ENCODE measurements at places on chromosomes 7 and 10. TPM values are rescaled to one million over a fixed set of nuclear protein-coding genes. Genes with fewer than 3 reads are reported as not detected.
A peak's percentile ranks its signal among the peaks of the same experiment; 100 is the strongest.

GRCh38 chr7:148982654-148983199 is 45.6 kb downstream of the PDIA4 start:
- peak overlapping the region; percentile 90 for H3K4me3 ChIP-seq
- no peaks in the 10 kb centered on the region for H3K4me1 ChIP-seq
- no peak for DNase-seq
- H3K27me3 ChIP-seq = no peaks in the 10 kb centered on the region
- no peak overlapping the region for H3K27ac ChIP-seq

- no peaks in the 10 kb centered on the region for H3K27me3 ChIP-seq
- no peak overlapping the region for H3K4me3 ChIP-seq
- no peak overlapping the region for H3K27ac ChIP-seq
- DNase-seq = no peak
Observed at GRCh38 chr7:80319461-80319860, 184.8 kb downstream of the GNAI1 start.

DNA sequence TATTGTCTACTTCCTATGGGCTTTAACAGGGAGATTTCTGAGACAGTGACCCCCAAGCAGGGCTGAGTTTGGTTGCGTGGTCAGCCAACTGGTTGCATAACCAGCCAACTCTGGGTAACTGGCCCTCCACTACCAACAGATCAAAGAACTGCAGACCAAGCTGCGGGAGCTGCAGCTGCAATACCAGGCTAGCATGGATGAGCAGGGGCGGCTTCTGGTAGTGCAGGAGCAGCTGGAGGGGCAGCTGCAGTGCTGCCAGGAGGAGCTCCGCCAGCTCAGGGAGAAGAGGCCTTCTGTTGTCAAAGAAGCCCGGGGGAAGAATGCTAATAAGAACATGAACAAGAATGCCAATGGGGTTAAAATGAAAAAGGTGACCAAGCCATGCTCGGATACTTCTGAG is 15.7 kb upstream of the FLNC start:
- no peak for DNase-seq
- H3K4me3 ChIP-seq = no peak overlapping the region
- H3K36me3 ChIP-seq = peaks cover 30% of the 10 kb centered on the region
- no peak overlapping the region for H3K27ac ChIP-seq

DNA sequence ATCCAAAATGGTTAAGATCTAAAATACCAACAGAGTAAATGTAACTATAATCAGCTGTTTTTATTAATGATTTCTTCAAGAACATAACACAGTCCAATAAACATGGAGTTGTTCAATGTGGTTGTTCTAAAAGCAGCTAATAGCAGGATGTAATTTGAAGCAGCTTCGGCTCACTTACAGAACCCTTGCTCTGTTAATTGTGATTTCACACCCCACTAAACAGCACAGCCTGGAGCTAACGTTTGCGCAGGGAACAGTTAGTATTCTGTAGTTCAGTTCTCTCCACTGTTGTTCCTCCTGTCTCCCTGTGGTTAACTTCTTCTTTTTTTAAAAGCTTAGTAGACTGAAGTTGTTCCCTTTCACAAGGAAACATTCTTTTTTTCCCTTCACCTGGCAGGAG is 104.0 kb downstream of the GRM3 start:
- no peak overlapping the region for H3K4me3 ChIP-seq
- no peaks in the 10 kb centered on the region for H3K36me3 ChIP-seq
- H3K4me1 ChIP-seq = peaks cover 3% of the 10 kb centered on the region
- no peak for DNase-seq
- no peaks in the 10 kb centered on the region for H3K27me3 ChIP-seq

- H3K4me1 ChIP-seq = no peaks in the 10 kb centered on the region
- H3K27me3 ChIP-seq = no peaks in the 10 kb centered on the region
- no peak overlapping the region for H3K27ac ChIP-seq
Observed at GRCh38 chr7:156474241-156474743, 166.3 kb upstream of the RNF32 start.

Gene CCL24
- total RNA-seq = not detected

DNA sequence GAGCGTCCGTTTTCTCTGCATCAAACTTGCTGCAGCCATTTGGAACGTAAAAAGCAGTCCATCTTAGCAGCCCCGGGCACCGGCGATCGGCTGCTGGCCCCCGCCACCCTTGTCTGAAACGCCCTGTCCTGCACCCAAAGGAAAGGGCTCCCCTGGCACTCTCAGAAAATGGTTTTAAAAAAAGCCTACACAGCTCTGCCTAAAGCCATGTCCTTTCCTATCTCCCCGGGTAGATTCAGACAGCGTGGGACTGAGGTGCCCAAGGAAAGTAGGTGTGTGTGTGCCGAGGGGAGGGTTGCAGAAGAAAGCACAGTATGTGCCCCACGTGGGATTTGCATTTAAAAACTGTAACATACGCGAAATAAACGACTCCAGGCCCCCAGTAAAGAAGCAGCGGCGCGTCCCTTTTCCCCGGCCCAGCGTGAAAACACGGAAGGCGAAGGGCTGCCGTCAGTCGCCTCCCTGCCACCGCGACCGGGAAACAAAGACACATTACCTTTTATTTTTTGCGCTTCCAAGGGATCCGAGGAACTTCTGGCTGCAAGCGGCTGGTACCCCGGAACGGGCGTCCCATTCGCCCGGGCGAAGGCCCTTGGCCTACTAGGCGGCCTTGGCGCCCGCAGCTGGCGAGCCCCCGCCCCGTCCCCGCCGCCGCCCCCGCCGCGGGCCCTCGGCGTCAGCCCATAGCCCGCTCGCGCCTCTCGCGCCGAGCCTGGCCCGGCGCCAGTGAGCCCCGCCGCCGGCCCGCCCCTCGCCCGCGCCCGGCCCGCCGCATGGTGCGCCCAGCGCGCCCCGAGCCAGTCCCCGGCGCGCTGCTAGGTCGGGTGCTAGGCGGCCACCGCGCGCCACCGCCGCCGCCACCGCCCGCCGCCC is 304.6 kb downstream of the PRPF18 start:
- peak overlapping the region; percentile 92 for H3K4me3 ChIP-seq
- peaks cover 15% of the 10 kb centered on the region for H3K27me3 ChIP-seq
- H3K4me1 ChIP-seq = peaks cover 9% of the 10 kb centered on the region

DNA sequence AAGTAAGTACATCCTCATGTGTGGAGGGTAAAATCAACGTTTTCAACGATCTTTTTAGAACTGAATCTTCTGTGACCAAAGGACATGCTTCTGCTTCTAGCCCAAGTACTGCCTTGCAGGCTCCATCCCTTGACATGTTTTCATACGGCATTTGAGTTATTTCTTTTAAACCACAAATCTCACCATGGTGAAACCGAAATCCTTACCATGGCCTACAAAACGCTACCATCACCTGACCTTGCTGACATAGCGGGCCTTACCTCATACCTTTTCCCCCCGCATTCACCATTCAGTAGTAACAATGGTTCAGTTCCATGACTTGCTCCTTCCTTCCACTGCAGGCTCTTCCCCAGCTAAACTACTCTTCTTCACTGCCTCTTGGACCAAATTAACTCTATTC is 3.5 kb downstream of the RNF216 start:
- H3K27me3 ChIP-seq = no peaks in the 10 kb centered on the region
- no peak overlapping the region for H3K27ac ChIP-seq
- DNase-seq = no peak
- H3K4me1 ChIP-seq = no peaks in the 10 kb centered on the region
- H3K4me3 ChIP-seq = no peak overlapping the region

GRCh38 chr7:131139462-131139861 is 188.2 kb upstream of the MKLN1 start:
- no peak for DNase-seq
- no peaks in the 10 kb centered on the region for H3K36me3 ChIP-seq
- no peaks in the 10 kb centered on the region for H3K4me1 ChIP-seq
- H3K27me3 ChIP-seq = no peaks in the 10 kb centered on the region
- no peak overlapping the region for H3K4me3 ChIP-seq

DNA sequence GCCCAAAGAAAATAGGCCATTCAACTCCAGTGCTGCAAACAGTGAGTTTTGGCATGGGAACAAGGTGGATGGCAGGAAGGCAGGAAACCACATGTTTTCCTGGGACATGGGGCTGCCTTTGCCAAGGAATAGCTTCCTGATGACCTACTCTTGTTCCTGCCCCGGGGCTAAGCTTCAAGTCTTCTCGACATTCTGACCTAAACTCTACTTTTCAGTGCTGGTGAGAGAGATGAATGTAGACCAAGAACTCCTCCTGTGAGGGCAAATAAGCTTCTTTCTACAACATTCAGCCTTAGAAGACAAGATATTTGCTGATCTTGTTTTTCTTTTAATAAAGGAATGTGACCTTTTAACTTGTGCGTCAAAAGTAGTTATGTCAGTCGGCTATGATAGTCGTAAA is 199.0 kb downstream of the GPR37 start:
- H3K4me1 ChIP-seq = no peaks in the 10 kb centered on the region
- H3K27ac ChIP-seq = no peak overlapping the region
- no peaks in the 10 kb centered on the region for H3K27me3 ChIP-seq
- no peak overlapping the region for H3K4me3 ChIP-seq
- no peaks in the 10 kb centered on the region for H3K36me3 ChIP-seq

DNA sequence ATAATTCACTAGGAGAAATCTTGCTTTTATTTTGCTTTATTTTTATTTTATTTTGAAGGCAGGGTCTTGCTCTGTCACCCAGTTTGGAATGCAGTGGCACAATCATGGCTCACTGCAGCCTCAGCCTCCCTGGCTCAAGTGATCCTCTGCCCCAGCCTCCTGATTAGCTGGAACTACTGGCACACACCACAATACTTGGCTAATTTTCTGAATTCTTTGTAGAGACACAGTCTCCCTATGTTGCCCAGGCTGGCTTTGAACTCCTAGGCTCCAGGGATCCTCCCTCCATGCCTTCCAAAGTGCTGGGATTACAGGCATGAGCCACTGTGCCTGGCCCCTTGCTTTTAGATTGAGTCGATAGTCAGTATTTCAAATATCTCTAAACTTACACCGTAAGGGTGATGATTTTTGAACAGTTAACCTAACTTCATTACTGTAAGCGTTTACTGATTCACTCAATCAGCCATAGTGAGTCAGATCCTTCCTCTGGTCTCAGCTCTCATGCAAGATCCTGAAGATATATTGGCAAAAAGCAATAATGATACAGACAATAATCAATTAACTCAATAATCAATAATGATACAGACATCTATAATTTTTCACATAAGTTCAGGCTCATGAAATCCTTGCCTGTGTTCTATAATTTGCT is 239.5 kb downstream of the KIAA1217 start:
- peaks cover 6% of the 10 kb centered on the region for H3K4me1 ChIP-seq
- no peak overlapping the region for H3K4me3 ChIP-seq
- no peak overlapping the region for H3K27ac ChIP-seq

Gene CYP2C19
- not detected for total RNA-seq

DNA sequence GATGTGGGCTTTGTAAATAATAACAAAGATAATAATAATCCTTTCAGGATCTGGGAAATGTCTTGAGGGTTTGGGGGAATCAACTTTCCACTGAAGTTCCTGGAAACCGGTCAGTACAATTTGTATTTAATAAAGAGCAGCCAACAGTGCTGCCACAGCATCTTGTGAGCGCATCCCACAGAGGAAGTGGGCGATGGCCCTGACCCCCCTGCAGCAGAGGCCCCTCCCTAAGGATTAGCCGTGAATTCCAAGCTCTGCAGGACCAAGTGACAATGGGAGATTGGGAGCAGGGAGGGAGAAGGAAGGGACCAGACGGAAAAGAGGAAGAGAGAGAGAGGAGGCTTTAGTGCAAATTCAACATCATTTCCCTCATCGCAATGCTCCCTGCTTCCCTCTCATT is 349.2 kb downstream of the RNLS start:
- no peaks in the 10 kb centered on the region for H3K27me3 ChIP-seq
- H3K27ac ChIP-seq = no peak overlapping the region
- DNase-seq = no peak
- H3K4me3 ChIP-seq = no peak overlapping the region
- H3K4me1 ChIP-seq = peaks cover 3% of the 10 kb centered on the region
- no peaks in the 10 kb centered on the region for H3K36me3 ChIP-seq

DNA sequence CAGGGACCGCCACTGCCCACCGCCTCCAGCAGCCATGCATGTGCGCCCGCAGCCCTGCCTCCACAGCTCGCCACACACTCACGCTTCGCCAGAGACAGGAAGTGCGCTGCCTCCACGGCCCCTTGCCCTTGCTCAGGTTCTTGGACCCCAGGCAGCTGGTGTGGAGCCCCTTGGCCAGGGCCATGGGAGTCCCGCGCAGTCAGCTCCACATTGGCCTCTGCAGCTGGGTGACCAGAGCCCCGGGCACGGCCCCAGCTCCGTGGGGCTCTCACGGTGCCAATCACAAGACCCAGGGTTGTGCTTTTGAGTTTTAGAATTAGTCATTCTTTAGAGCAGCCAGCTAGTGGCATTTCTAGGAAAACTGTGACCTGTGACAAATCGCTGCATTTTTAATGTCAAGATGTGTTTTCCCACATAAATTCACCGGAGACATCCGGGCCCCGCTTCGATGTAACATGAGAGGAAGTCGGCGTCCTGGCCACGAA is 4.3 kb upstream of the UTF1 start:
- peaks cover 13% of the 10 kb centered on the region for H3K4me1 ChIP-seq
- no peak overlapping the region for H3K27ac ChIP-seq
- no peaks in the 10 kb centered on the region for H3K36me3 ChIP-seq
- peaks cover 21% of the 10 kb centered on the region for H3K27me3 ChIP-seq
- H3K4me3 ChIP-seq = no peak overlapping the region
- DNase-seq = no peak

DNA sequence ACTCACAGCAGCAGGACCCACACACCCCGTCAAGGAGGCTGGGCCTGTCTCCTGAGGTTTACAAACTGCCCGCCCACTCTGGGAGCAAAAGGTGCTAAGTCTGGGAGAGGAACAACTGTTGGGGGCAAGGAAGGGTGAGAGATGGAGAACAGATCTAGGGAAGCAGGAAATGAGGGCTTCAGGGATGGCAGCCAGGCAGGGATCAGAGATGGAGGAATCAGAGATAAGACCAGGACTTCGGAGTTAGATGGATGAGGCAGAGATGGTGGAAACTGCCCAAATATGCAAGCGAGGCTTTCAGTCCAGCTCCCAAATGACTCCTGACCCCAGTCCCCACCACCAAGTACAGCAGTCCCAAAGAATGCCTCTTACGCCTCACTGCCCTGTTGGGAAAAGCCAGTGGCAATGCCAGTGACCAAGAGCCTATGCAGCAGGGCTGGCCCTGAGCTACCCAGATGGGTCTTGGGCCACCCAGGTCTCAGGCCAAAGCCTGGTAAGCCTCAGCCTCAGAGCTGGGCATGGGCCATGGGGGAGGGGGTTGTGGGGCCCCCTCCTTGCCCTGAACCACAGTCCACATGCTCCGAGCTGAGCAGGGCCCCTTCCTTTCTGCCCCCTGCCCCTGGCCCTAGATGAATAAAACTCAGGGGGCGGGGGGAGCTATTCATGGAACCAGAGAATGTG is 39.5 kb upstream of the SLF2 start:
- H3K27ac ChIP-seq = no peak overlapping the region
- no peak for DNase-seq
- peaks cover 5% of the 10 kb centered on the region for H3K4me1 ChIP-seq

Gene NACAD
- 6.4 TPM for total RNA-seq

- H3K27me3 ChIP-seq = no peaks in the 10 kb centered on the region
- DNase-seq = no peak
- H3K4me1 ChIP-seq = peaks cover 7% of the 10 kb centered on the region
Observed at GRCh38 chr7:149799397-149800168, 26.2 kb upstream of the ZNF467 start.
